ENCODE measurements at places on chromosomes 7 and 10. TPM values are rescaled to one million over a fixed set of nuclear protein-coding genes. Genes with fewer than 3 reads are reported as not detected.

The GHRHR gene
- polyA plus RNA-seq: 0.19 TPM

- no peak for DNase-seq
These were observed 1.8 kb downstream of the ADARB2 start for GRCh38 chr10:1735562-1735961.

The PRSS37 gene
- polyA plus RNA-seq: not detected

GRCh38 chr10:81874875-81875466 lies at the start of gene NRG3:
Gene NRG3, plus strand, starts transcription at chr10:81875194.
- DNase-seq: no peak

The ATP5F1C gene
- polyA plus RNA-seq: 426 TPM

The INMT gene
- polyA plus RNA-seq: 1.3 TPM

The CCDC172 gene
- polyA plus RNA-seq: not detected

The RTKN2 gene
- 10.2 TPM for polyA plus RNA-seq

DNA sequence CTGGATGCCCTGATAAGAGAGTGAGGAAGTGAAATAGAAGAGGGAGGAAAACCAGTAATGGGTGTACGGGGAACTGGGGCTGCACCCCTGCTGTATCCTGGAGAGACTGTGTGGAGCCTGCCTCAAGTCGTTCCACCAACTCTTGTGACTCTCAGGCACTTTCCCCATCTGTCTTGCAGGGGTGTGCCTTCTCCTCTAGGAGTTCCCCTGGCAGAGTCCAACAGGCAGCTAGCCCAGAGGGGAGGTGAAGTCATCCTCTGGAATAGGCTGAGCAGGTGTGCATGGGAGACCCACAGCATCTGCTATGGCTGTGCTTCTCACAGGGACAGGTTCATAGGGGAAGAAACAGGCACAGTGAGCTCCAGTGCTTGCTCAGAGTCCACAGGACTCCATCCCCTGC lies 46.8 kb downstream of the WIPF3 start:
- no peak for DNase-seq
